Psoas muscle (tissue), 8 donors: ENCODE measurements at places on chromosomes 5 and 9. TPM values are rescaled to one million over a fixed set of nuclear protein-coding genes. Genes with fewer than 3 reads are reported as not detected.

EPB41L4A gene
- total RNA-seq, result 4.5 TPM

NIM1K gene
- total RNA-seq, result 0.25 TPM

PLCXD3 gene
- 0.32 TPM for total RNA-seq

ALAD gene
- 13.1 TPM for total RNA-seq

MELK gene
- 0.15 TPM for total RNA-seq
